D341Med (cell line): ENCODE measurements at places on chromosomes 12 and 14.

- DNase-seq: peak; percentile 66
Measured at GRCh38 chr14:69713209-69713781, 53.6 kb upstream of the SRSF5 start.

DNA sequence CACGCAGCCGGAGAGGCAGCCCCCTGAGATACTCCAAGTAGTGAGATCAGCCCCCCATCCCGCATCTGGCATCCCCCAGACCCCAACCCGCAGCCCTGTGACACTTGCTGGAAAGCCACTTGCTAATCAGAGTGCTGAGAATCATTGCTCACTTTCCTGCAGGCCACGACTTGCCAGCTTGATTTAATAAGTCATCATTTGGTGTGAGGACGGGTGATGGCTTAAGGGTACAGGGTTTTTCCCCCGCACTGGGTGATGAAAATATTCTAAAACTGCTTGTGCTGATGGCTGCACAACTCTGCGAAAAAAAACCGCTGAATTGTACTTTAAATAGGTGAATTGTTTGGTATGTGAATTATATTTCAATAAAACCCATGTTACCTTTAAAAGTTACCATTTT, 171.2 kb downstream of the FOXN3 start:
- DNase-seq: no peak

GRCh38 chr14:76951166-76951565, 77.3 kb downstream of the IRF2BPL start:
- DNase-seq: no peak

- no peak for DNase-seq
Measured at GRCh38 chr12:129483111-129483893, 420.5 kb downstream of the TMEM132D start.

GRCh38 chr12:67025543-67026114, 243.5 kb upstream of the CAND1 start:
- DNase-seq: peak; percentile 78

DNA sequence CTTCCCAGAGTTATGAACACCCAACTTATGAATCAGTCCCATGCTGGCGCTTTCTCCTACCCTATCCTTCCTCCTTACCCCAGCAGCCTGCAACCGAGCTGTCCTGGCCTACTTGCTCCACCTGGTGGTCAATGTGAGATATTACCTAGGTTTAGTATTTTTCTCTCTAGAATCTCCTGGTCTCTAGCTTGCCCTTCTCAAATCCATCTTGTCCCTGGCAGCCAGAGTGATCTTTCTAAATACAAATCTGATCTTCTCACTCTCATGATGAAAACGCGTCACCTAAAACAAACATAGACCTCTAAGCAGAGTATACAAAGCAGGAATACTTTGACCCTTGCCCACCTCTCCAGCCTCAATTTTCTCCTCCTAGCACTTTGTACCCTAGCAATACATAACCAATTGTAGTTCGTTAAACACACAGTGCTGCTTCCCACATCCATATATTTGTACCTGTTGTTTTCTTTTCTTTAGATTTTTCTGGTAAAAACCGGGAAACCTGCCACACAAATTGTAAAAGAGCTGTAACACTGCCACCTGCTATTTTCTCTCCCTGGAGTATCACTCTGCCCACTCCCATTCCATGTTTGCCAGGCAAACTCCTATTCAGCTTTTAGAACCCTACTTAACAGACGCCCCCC, 20.0 kb upstream of the TCP11L2 start:
- peak; percentile 76 for DNase-seq

DNA sequence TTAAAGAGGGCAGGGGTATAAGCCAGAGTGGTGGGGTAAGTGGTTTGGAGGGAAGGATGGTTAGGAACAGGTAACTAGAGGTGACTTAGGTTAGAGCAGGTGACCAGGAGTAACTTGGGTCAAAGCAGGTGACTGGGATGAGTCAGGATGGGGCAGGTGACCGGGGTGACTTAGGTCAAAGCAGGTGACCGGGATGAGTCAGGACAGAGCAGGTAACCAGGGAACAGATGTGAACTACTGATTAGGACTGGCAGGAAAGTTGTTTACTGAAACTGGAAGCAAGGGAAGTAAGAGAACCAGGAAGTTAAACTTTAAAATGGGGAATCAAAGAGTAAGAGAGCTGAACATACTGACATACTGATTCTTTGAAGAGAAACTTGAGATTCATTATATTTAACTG, 57.4 kb downstream of the FSCB start:
- DNase-seq: no peak

DNA sequence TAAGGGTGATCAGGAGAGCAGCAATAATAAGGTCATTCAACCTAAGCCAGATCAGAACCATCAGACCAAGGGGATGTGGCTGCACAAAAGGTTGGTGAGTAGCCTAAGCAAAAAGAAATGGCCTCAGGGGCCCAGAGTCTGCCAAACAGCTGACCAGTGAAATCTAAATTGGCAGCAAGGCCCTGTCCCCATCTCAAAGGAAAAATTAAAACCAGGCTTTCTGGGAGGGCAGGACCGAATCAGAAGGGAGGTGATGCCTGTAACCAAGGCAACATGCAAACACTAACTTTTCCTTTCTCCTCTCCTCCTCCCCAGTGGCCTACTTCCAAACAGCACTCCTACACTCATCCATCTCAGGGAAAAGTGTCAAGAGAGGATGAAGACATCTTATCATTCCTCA, 256.4 kb downstream of the NUAK1 start:
- no peak for DNase-seq

DNA sequence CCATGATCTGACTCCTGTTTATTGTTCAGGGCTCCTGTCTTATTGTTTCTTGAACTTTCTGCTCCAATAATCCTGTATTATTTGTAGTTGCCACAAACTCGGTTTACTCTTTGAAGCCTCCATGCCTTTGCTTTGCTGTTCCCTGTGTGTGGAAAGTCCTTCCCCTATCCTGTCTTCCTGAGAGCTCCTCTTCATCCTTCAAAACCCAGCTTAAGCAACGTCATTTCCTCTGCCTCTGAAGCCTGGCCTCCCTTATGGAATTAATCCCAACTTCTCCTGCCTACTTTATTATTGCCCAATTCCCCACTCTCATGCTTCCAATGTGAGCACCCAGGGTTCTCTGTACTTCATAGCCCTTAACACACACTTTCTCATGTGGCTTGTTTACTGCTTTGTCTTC, 766.2 kb downstream of the MED13L start:
- DNase-seq: no peak

DNA sequence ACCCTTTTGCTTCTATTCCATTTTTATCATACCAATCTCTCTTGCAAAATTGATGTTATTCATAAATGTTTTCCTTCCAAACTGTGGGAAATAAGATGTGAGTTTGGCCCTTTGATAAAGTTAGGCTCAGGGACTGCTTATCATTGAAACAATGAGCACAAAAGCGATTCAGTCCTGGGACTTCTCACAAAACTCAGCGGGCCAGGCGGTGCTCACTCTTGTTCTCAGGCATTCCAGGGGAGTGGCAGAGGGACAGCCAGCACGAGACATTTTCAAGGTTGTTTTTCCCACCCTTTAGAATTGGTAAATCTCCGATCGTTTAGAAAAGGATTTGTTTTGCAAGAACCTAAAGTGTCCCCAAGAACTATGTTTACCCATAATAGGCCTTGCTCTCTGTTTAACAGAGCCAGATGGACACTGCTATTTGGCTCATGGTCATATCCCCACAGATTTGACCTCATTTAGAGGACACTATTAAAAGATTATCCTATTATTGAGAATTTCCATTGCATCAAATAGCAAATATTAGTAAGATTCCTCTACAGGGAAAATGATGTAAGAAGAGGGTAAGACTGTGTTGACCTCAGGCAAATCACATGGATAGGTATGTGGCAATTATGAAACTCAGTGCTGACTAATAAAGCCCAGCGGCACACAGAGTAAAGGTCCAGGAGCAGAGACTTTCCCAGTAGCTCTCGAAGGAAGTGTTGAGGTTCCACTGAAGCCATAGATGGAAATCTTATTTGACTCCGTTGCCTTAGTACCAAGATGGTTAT, 102.7 kb upstream of the USP44 start:
- no peak for DNase-seq

DNA sequence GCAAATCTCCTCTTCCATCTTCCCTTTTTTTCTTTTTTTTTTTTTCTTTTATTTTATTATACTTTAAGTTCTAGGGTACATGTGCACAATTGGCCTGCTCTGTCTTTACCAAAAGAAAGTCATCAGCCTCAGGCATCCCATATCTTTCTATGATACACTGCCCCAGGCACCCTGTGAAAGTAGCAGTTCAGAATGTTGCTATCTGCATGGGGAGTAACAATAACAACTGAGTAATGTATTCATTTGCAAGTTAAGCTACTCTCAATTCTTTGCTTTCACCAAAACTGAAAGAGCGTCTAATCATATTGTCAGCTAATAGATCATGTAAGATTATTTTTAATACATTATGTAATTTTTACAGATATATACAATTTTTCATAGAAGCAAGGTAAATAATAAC, 13.5 kb upstream of the GCH1 start:
- no peak for DNase-seq

DNA sequence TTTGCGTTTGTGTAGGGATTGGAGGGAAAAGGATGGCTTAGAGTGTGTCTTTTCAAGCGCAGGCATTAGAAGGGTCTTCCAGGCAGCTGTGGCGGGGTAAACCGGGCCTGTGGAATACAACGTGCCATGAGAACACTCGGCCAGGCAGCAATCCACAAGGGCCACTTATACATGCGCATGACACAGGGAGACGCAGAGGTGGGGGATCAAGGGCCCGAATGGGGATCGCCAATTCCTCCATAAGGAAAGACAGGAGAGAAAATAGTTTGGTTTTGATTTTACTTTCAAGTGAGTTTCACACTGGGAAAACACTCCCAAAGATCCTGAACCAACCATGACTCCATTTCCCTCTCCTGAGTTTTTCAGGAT, 71.6 kb downstream of the SPRING1 start:
- no peak for DNase-seq
